ENCODE measurements at places on chromosomes 2 and 18.

DNA sequence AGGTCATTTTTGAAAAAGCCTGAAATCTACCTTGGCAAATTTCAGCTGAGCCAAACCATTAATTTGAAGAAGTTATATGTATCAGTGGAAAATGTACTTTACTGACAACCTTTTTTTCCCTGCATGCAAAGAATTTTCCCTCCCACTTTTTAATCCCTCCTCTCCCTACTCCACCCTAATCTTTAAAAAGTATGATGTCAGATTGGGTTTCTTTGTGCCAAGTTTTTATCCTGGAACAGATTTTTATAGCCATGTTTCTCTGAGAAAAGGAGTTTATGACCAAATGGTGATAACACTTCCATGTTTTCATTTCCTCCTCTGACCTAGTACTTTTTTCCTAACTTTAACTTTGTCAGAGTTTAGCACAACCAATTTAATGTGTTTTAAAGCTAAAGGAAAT, 250.3 kb upstream of the FOSL2 start:
- DNase-seq: no peak

DNA sequence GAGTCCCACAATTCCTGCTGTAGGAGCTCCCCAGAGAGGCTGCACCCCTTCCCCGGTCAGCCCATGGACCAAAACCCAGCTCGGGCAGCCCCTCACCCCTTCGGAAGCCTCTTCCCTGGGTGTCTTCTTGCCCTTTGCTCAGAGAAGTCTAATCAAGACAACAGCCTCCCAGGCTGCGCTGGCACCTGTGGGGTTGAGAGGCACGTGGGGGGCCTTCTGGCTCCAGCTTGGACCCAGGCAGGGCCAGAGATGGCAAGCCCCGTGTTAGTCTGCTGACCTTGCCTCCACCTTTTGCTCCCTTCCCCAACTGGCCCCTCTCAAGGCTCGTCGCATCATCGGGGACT, 10.4 kb downstream of the SLC4A3 start:
- DNase-seq: no peak

GRCh38 chr2:157190151-157190550, 67.4 kb upstream of the GALNT5 start:
- DNase-seq: no peak

DNA sequence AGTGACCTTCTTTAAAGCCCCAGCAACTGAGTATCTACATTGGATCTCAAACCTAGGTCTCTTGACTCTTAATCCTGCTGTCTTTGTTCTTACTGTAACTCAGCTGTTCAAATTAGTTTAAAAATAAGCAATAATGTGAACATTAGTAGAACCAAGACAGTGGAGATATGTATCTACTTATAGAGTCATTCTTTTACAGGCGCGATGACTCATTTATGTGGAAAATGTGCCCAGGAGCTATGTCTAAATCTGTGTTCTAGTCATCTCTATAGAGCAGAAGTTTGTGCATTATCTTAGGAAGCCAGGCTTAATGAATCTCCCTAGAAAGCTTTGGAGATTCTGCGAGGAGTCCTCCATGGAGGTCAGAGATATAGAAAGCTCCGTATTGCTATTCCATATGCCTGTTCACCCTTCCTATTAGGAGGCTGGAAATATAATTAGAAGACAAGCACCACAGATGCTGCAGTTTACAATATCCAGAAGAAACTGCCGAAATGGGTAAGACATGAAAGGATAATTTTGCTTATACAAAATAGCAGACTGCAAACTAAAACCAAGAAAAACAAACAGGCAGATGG, 211.6 kb downstream of the TRIB2 start:
- peak; percentile 7 for DNase-seq

- DNase-seq: no peak
These were observed 25.5 kb downstream of the RMC1 start for GRCh38 chr18:23528580-23529472.

DNA sequence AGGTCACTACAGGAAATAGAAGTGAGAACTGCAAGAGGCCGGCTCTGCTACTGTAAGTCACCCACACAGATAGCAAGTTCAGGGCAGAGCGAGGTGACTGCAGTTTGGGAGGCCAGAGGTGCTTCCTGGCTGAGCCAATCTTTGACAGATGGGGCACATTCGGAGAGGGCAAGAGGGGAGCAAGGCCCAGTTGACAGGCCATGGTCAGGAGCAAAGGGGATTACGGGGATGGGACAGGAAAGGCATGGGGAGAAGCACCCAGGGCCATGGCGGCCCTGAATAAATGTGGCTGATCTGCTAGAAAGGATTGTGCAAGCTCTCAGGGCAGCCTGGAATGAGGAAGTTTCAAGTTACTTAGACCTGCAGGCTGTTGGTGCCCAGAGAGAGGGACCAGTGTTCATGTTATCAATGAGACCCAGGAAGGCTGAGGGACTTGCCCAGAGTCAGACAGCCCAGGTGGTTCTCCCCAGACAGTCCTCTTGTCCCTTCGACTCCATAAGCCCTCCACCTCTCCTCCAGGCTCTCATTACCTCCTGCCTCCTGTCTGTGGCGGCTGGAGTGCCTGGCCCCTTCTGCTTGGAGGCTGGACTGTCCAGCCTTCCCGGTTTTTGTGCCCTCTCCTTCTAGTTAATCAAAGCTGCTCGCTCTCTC, 123.3 kb downstream of the CTIF start:
- DNase-seq: no peak

Measured in hippocampal formation (tissue), 2 donors.